Stimulated activated CD4-positive, alpha-beta T cell treated with anti-CD3 and anti-CD28 coated beads, Interleukin-1b, Interleukin-23, amount 100 ng/mL, for 48 hours (primary cell): ENCODE measurements at places on chromosomes 6 and 20.
A peak's percentile ranks its signal among the peaks of the same experiment; 100 is the strongest.

- DNase-seq, result no peak
These were observed 22.1 kb upstream of the ZNF76 start for GRCh38 chr6:35237476-35237875.

DNA sequence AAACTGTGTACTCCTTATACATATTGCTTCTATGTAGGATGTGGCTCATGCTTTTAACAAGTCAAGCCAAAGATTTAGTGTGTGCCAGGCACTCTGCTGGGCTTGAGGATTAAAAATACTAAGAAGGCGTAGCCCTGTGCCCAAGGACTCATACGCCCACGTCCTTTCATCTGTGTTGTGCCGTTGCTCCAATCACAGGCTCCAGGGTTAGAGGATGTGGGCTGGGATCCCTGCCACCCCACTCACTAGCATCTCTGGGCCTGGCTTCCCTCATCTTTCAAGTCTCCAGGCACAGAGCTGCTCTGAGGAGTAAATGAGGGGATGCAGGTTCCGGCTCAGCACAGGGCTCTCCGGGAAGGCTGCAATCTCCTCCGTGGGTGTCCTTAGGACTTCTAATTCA lies 214.2 kb downstream of the SYNDIG1 start:
- DNase-seq, result no peak

DNA sequence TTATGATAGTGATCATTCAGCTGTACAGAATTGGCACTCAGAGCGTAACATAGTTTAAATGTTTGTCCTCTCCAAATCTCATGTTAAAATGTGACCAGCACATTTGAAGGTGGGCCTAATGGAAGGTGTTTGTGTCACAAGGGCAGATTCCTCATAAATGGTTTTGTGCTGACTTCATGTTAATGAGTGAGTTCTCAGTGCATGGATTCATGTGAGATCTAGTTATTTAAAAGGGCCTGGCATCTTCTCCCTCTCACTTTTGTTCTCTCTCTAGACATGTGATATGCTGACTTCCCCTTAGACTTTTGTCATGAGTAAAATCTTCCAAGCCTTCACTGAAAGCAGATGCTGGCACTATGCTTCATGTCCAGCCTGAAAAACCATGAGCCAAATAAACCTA lies 452.4 kb upstream of the PTCHD4 start:
- no peak for DNase-seq

GRCh38 chr6:169972101-169972651 lies 220.8 kb downstream of the ERMARD start:
- no peak for DNase-seq

DNA sequence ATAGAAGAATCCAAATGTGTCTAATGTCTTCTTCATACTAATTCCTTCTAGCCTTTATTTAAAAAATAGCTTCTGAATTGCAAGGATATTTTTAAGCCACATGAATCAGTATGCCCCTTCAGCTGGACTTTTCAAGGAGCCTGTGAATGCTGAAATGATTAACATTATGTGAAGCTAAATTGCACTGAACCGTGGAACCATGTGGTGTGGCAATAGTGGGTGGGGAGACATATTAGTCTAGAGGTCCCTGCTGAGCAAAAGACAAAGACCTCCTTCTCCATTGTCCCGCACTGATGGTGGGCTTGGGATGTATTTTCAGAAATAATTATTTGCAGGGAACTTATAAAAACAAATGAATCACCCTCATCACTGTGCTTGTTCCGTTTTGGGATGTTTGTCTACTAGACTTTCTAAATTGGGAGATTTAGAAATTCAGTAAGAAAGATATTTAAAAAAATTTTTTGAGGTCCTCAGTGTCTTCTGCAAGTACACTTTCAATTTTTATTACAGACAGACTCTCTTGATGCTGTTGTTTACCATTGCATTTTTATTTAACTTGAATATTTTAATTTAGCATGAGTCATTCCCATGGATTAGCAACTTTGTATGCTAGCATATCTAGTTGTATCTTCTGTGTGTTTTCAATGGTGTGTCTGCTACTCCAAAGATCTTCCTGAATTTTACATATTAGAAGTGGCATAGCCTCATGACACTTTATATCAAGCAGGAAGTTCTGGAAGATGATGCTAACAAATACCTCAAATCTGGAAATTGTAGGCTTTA lies 238.1 kb downstream of the LAMA2 start:
- DNase-seq, result no peak

DNA sequence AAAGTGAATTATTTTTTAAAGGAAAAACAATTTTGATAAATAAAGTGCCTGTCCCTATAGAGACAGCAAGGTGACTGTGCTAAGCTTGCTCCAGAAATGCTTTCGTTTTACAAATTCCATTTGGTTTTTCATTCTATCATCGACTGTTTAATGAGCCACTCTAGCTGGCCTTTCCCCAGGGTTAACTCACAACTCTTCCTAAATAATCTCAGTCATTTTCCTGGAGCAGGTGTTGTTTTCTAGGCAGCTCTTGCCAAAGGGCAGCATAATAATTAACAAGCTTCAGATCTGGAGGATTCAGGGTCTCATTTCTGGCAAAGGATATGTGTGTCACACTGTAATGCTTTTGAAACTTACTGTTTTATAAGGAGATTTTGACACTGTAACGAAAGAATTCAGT lies 184.2 kb downstream of the KHDC1L start:
- DNase-seq, result no peak

DNA sequence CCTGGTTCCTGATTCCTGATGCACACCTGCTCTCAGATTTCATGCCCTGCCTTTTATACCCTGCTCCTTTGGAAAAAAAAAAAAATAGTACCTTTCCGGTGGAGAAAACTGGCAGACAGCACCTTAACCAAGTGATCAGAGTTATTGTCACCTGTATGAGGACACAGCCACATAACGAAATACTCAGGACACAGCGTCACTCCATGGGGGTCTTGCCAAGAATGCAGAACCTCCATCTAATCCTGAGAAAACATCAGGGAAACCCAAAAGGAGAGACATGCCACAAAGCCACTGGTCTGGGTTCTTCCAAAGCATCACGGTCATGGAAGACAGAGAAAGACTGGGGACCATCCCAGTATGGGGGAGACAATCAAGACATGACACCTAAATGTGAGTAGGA lies 29.1 kb downstream of the BFSP1 start:
- no peak for DNase-seq

- no peak for DNase-seq
These were observed 40.4 kb downstream of the MDGA1 start for GRCh38 chr6:37657112-37657886.

- no peak for DNase-seq
These were observed 37.2 kb upstream of the TAF8 start for GRCh38 chr6:42013134-42013516.

GRCh38 chr6:148401571-148401970 lies 58.9 kb downstream of the SASH1 start:
- no peak for DNase-seq

- DNase-seq, result no peak
These were observed 181.5 kb downstream of the FUT9 start for GRCh38 chr6:96197241-96197640.

- DNase-seq, result no peak
These were observed 9.0 kb upstream of the CCN6 start for GRCh38 chr6:112044856-112045255.

DNA sequence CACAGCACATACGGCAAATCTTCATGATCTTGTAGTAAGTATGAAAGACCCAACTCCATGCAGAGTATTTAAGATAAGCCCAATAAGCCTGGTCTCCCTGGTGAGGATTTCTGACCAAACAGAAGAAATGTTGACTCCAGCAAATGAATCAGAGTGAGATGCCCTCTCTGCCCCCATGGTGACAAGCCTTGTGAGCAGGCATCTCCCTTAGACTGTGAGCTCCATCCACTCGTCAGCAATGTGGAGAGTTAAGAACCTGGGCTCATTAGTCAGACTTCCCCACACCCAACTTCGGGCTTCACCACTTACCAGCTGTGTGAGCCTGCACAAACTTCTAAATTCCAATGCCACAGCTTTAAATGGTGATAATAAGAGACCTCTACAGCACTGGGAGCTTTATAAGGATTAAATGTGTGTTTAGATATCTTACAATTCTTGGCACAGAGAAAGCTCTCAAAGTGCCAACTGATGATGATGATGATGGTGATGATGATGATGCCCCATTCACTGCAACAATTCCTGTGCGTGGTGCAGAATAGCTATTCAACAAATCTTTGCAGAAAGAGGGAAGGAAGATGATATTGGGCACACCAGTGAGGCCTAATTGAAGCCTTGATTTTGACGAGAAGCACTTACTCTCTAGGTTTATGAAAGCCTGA lies 253.4 kb upstream of the TAB2 start:
- DNase-seq, result peak; percentile 24

DNA sequence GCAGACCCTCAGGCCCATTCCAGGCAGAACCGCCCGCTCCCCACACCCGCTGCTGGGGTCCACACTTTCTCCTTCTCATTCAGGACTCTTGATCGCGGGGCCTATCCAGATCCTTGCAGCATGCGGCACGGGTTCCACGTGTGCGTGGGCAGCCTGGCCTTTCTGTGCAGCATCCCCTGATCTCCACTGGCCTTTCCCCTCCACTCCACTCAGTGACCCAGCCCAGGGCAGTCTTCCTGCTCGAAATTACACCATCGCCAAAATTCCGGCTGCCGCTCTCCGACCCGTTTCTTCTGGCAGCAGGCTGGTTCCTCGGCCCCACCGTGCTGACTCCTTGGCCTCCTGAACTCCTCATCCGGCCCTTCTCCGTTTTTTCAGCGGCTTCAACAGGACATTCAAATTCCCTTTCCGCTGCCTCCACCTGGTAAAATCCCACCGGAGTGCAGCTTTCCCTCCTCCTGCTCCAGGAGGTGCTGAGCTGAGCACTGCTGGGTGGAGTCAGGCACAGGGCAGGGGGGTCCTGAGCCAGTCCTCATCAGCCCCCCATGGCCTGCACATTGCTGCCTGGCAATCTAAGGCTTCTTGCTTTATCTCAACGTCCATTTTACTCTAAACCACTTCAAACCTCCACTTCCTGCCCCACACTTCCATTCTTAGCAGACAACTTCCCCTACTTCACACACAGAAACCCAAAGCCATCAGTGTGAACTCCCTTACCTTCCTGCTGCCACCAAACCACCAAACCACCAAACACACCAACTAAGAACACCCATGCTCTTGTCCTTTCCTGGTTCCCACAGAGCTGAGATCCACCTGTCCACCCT lies 9.0 kb downstream of the SFT2D1 start:
- no peak for DNase-seq

GRCh38 chr6:62367601-62368000 lies 81.6 kb upstream of the KHDRBS2 start:
- no peak for DNase-seq

DNA sequence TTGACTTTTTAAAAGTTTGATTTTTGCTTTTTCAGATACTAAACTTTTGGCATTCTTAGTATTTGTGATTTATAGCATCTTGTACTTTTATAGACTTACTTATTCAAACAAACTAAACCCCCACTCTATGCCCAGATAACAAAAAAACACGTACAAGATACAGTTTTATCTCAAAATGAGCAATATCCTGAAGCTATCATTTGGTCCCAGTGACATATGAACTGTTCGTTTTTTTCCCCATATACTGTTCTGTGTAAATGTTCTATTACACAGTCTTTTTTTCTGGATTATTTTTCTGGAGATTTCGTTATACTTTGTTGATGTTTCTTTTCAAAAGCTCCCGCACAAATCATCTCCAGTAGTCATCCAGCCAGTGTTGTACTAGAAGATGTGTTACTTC lies 27.3 kb upstream of the SERINC3 start:
- DNase-seq, result no peak

DNA sequence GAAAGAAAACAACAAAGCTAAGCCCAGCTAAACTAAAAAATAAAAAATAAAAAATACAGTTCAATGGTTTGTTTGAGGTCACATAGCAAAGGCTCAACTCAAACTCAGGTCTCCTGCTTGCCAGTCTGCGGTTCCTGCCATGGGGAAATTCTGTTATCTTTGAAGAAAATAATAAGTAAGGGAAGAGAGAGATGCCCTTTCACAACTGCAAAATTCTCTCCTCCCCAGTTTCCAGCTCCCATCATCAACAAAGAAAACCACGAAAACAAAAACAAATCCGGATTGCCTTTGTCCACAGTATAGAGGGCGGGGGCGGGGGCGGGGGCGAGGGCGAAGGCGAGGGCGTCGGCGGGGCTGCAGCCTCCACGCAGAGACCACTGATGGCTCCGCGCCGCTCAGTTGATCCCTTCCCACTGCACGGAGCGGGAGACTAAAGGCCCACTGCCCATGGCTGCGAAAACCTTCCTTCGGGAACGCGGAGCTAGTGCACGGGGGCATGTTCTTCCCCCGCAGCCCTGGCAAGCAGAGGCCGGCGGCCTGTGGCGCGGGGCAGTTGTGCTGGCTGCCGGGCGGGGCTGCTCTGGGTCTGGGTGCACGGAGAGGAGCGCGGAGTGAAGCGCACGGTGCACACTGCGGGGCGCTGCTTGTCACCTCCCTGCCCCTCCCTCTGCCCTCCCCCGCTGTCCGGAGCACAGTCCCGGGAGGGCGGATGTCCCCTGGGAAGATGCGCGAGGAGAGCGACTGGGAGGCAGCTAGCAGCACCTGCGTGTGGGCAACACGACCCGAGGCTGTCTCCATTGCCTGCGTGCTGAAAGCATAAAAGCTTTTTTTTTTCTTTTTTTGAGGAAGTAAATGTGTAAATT lies 54.1 kb upstream of the TPD52L1 start:
- peak; percentile 9 for DNase-seq

DNA sequence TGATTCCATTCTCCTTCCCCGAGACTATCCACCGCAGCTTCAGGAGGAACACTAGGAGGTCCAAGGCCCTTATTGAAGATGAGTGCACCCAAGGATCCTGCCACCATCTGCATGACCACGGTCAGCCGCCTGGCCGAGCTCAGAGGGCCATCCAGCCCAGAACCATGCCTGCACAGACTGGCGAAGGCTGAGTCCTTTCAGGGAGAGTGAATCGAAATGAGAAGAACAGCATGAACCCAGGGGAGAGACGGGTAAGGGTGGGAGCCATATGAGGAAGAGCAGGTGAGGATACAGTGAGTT lies 26.3 kb downstream of the SERPINB6 start:
- no peak for DNase-seq

GRCh38 chr6:42522036-42522435 lies 41.8 kb upstream of the UBR2 start:
- DNase-seq, result no peak

- DNase-seq, result no peak
These were observed 674.2 kb upstream of the MANEA start for GRCh38 chr6:94902974-94903628.

DNA sequence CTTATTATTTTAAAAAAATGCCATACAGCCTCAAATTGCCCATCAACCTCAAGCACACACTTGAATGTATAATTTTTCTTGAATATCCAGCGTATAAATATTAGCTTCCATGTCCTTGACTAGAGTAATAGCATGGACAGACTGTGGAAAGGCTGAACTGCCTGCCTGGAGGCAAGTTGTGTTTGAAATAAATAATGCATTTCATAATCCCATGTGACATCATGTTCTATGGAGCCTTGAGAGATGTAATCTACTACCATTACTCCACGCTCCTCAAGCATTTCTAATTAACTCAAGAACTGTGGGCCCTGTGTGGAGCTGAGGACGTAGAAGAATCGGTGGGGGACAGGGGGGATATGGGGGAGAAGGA lies 94.2 kb downstream of the CDS2 start:
- no peak for DNase-seq

DNA sequence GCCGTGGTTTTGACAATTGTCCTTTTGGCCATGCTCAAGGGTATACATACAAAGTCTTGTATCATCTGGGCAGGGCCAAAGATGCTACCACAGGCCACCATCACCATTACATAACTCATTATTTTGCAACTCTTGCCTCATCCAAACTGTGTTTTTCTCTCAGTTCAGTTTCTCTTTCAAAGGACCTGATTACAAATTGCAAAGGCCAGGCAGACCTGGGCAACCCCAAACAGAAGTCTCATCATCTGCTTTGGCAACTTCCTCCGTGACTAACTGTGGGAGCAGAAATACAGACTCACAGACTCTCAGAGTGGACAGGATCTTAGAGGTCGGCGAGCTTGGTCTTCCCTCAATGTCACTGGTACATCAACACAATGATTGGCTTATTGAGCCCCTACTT lies 117.8 kb upstream of the NEDD9 start:
- DNase-seq, result no peak
